ENCODE measurements at places on chromosomes 5 and 9. TPM values are rescaled to one million over a fixed set of nuclear protein-coding genes. Genes with fewer than 3 reads are reported as not detected.

DNA sequence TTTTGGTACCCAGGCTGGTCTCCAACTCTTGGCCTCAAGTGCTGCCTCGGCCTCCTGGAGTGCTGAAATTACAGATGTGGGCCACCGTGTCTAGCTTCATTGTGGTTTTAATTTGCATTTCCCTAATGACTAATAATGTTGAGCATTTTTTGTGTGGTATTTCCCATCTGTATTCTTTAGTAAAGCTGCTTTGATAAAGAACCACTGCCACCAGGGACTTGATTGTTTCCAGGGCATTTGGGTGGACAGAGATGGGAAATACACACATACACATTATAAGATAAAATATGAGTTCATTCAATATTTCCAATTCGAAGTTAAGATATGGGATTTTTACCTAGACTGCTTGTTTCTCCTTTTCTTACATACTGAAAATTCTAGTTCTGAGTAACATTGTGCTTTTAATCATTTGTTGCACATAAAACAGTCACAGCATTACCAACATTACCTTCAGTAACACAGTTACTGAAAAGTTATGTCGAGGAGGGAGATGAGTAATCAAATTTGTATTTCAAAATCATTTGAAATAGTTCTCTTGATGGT, 28.9 kb downstream of the HABP4 start:
- DNase-seq: no peak

GRCh38 chr5:44167540-44167939, 221.7 kb downstream of the FGF10 start:
- no peak for DNase-seq

- no peak for DNase-seq
Measured at GRCh38 chr5:106127985-106128384, 1542.8 kb downstream of the EFNA5 start.

GRCh38 chr5:125574491-125575044, 828.1 kb upstream of the ZNF608 start:
- DNase-seq: peak; percentile 20

The SLC34A3 gene
- polyA plus RNA-seq: 2.8 TPM

The PLCXD3 gene
- polyA plus RNA-seq: 0.11 TPM

The EIF4E1B gene
- not detected for polyA plus RNA-seq

The SPATA31E1 gene
- not detected for polyA plus RNA-seq
